Aorta (tissue), 5 donors: ENCODE measurements at places on chromosomes 3 and 15. TPM values are rescaled to one million over a fixed set of nuclear protein-coding genes. Genes with fewer than 3 reads are reported as not detected.

DNA sequence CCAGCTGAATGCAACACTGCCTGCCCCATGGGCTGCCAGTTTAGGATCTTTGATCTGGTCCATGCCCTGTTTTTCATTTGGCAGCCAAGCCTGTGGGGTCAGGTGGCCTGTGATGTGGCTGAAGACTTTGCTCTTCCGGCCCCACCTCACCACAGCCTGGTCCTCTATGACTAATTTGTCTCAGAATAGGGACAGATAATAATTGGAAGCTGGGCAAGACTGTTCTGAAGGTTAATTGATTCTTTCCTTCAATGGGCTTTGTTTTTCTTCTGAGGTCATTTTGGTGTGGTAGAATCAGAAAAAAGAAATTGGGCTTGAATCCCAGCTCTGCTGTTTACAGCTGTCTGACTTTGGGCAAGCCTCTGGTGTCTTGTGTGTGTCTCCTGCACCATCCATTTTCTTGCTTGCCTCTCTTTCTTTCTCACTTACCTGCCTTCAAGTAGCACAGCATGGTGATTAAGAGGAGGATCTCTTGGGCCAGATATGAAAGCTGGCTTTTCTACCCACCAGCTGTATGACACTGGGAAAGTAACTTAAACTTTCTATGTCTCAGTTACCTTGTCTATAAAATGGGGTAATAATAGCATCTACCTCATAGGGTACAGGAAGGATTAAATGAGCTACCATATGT lies 24.2 kb downstream of the ABHD2 start:
- H3K4me3 ChIP-seq, result no peak overlapping the region
- H3K27me3 ChIP-seq, result no peaks in the 10 kb centered on the region
- DNase-seq, result peak; percentile 80
- H3K27ac ChIP-seq, result peak overlapping the region; percentile 92
- H3K36me3 ChIP-seq, result peaks cover 2% of the 10 kb centered on the region

DNA sequence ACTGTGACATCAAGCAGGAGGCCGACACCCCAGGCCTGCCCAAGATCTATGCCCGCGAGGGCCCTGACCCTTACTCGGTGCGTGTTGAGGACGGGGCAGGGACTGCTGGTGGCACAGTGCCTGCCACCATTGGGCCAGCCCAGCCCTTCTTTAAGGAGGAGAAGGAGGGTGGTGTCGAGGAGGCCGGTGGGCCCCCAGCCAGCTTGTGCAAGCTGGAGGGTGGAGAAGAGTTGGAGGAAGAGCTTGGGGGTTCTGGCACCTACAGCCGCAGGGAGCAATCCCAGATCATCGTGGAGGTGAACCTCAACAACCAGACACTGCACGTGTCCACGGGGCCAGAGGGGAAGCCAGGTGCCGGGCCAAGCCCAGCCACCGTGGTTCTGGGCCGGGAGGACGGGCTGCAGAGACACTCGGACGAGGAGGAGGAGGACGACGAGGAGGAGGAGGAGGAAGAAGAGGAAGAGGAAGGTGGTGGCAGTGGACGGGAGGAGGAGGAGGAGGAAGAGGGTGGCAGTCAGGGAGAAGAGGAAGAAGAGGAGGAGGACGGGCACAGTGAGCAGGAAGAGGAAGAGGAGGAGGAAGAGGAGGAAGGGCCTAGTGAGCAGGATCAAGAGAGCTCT lies 5.4 kb downstream of the ZBTB47 start:
- no peak for DNase-seq
- no peaks in the 10 kb centered on the region for H3K36me3 ChIP-seq
- no peak overlapping the region for H3K27ac ChIP-seq

GRCh38 chr3:420584-420983 lies 224.0 kb downstream of the CHL1 start:
- peaks cover 2% of the 10 kb centered on the region for H3K27me3 ChIP-seq
- no peak overlapping the region for H3K27ac ChIP-seq
- H3K4me3 ChIP-seq, result no peak overlapping the region
- DNase-seq, result no peak

DNA sequence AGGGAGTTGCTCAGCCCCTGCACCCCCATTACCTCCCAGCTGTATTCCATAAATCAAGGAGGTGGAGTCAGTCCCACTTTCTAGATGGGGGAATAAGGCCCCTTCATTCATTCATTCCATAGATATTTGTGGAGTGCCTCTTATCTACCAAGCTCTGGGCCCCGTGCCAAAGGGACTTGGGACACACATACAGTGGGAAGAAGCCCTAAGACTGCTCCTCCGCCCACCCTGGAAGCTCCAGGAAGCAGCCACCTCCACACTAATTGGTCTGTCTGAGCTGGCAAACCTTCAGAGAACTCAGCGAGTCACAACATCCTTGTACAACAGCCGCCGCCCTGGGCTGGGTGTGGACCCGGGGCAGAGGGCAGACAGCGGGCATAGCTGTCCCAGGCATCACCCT lies 6.4 kb downstream of the STRA6 start:
- no peak overlapping the region for H3K27ac ChIP-seq
- peak; percentile 87 for DNase-seq
- H3K4me1 ChIP-seq, result no peaks in the 10 kb centered on the region
- H3K4me3 ChIP-seq, result no peak overlapping the region
- H3K27me3 ChIP-seq, result no peaks in the 10 kb centered on the region

DNA sequence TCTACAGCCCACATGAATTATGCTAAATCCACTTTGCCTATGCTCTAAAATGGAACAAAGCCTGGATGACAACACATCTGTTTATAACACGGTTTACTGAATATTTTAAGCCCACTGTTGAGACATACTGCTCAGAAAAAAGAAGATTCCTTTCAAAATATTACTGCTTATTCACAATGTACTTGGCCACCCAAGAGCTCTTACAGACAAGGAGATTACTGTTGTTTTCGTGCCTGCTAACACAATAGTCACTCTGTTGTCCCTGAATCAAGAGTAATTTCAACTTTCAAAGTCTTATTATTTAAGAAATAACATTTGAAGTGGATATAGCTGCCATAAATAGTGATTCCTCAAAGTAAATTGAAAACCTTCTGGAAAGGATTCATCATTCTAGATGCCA lies 70.9 kb downstream of the ANKRD28 start:
- H3K27me3 ChIP-seq, result no peaks in the 10 kb centered on the region
- DNase-seq, result no peak
- H3K27ac ChIP-seq, result no peak overlapping the region
- no peaks in the 10 kb centered on the region for H3K36me3 ChIP-seq

- DNase-seq, result no peak
- H3K4me1 ChIP-seq, result no peaks in the 10 kb centered on the region
- no peaks in the 10 kb centered on the region for H3K36me3 ChIP-seq
- no peak overlapping the region for H3K27ac ChIP-seq
Observed at GRCh38 chr3:3610581-3611298, 188.5 kb upstream of the LRRN1 start.

DNA sequence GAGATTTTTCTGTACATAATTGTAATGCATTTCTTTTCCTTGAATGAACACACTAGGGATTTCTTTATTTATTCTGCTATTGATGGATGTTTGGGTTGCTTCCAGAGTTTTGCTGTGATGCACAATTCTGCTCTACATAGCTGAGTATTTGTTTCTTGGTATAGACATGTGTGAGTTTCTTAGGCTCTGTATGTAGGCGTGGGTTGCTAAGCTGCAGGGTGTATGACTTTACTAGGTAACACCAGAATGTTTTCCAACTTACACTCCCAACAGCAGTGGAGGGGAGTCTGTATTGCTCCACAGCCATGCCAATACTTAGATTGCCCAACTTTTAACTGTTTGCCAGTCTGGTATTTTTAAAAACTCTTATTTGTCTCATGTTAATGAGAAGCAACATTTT lies 155.5 kb upstream of the TNIK start:
- H3K27me3 ChIP-seq, result no peaks in the 10 kb centered on the region
- H3K27ac ChIP-seq, result no peak overlapping the region
- DNase-seq, result no peak
- peaks cover 2% of the 10 kb centered on the region for H3K36me3 ChIP-seq
- H3K4me1 ChIP-seq, result no peaks in the 10 kb centered on the region

- no peaks in the 10 kb centered on the region for H3K27me3 ChIP-seq
- H3K4me3 ChIP-seq, result no peak overlapping the region
- no peaks in the 10 kb centered on the region for H3K36me3 ChIP-seq
- no peak for DNase-seq
Observed at GRCh38 chr3:183619624-183620251, 15.7 kb upstream of the KLHL24 start.

- peaks cover 1% of the 10 kb centered on the region for H3K36me3 ChIP-seq
- H3K4me3 ChIP-seq, result no peak overlapping the region
- no peak for DNase-seq
Observed at GRCh38 chr3:124352149-124352539, 360.2 kb upstream of the ROPN1 start.

Gene ABCF3
- 57.1 TPM for total RNA-seq

Gene PAQR5
- 1.9 TPM for total RNA-seq

GRCh38 chr3:119582178-119582577 lies 2.9 kb downstream of the ADPRH start:
- H3K4me1 ChIP-seq, result no peaks in the 10 kb centered on the region
- peaks cover 3% of the 10 kb centered on the region for H3K36me3 ChIP-seq
- no peak for DNase-seq
- no peak overlapping the region for H3K27ac ChIP-seq
- no peak overlapping the region for H3K4me3 ChIP-seq

Gene LAMB2
- total RNA-seq, result 362 TPM

- no peaks in the 10 kb centered on the region for H3K4me1 ChIP-seq
- no peaks in the 10 kb centered on the region for H3K36me3 ChIP-seq
- H3K4me3 ChIP-seq, result peak within 1 kb of the TSS; percentile 70
- no peaks in the 10 kb centered on the region for H3K27me3 ChIP-seq
- peak within 1 kb of the TSS; percentile 25 for H3K27ac ChIP-seq
- peak; percentile 100 for DNase-seq
Observed at GRCh38 chr3:13479582-13480339, at the start of gene HDAC11. Gene HDAC11, plus strand, starts transcription at chr3:13480306. Its CDS starts 42 bp downstream, at chr3:13480348.

DNA sequence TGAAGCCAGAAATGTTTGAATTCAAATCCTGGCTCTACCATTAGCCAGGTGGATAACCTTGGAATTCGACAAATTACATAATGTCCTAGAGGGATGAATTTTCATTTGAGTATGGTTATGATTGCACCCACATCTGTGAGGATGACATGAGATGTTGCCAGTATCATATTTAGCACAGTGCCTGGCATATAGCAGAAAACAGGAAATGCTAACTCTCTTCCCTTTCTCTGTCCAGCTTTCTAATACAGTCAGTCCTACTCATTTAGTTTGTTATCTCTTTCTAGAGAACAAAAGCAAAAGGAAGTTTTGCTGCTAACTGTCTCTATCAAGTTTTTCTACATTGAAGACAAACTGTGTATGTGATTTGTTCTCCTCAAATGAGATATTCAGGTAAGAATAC lies 231.7 kb downstream of the CPNE4 start:
- no peak overlapping the region for H3K27ac ChIP-seq
- DNase-seq, result no peak
- H3K36me3 ChIP-seq, result no peaks in the 10 kb centered on the region
- no peak overlapping the region for H3K4me3 ChIP-seq
- H3K4me1 ChIP-seq, result peaks cover 3% of the 10 kb centered on the region

Gene DENND4A
- 41.3 TPM for total RNA-seq

DNA sequence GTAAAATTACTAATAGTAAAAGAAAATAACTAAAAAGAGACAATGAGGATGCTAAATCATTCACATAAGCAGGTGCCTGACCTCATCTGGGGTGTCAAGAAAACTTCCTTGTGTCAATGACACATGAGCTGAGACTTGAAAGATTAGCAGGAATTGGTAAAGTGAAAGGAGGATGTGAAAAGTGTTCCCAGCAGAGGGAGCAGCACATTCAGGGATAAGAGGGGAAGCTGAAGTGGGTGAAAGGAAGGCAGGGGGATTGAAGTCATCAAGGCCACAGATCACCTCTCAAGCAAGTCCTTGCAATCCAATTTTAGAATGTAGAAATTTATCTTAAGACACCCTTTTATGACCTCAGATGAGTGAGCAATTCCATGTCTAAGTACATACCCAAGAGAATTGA lies 60.2 kb upstream of the ACP3 start:
- no peak for DNase-seq
- no peaks in the 10 kb centered on the region for H3K4me1 ChIP-seq
- no peak overlapping the region for H3K27ac ChIP-seq
- H3K4me3 ChIP-seq, result no peak overlapping the region
- no peaks in the 10 kb centered on the region for H3K36me3 ChIP-seq
- no peaks in the 10 kb centered on the region for H3K27me3 ChIP-seq

- no peak for DNase-seq
- H3K27me3 ChIP-seq, result no peaks in the 10 kb centered on the region
- H3K27ac ChIP-seq, result no peak overlapping the region
- peaks cover 2% of the 10 kb centered on the region for H3K4me1 ChIP-seq
Observed at GRCh38 chr15:48499978-48500377, 145.5 kb downstream of the FBN1 start.

- no peaks in the 10 kb centered on the region for H3K4me1 ChIP-seq
- H3K36me3 ChIP-seq, result no peaks in the 10 kb centered on the region
- H3K27me3 ChIP-seq, result no peaks in the 10 kb centered on the region
Observed at GRCh38 chr3:50583897-50584296, 14.6 kb downstream of the HEMK1 start.

- no peaks in the 10 kb centered on the region for H3K36me3 ChIP-seq
- H3K4me3 ChIP-seq, result no peak overlapping the region
- no peak overlapping the region for H3K27ac ChIP-seq
Observed at GRCh38 chr3:20458994-20459716, 273.1 kb upstream of the SGO1 start.

- no peaks in the 10 kb centered on the region for H3K4me1 ChIP-seq
- no peak for DNase-seq
- no peaks in the 10 kb centered on the region for H3K36me3 ChIP-seq
- H3K27ac ChIP-seq, result no peak overlapping the region
- H3K4me3 ChIP-seq, result no peak overlapping the region
Observed at GRCh38 chr3:184050217-184050847, 2.5 kb upstream of the HTR3C start.
